ENCODE measurements at places on chromosomes 7 and 10.

- DNase-seq: peak; percentile 59
Measured at GRCh38 chr10:7130191-7130911, 280.5 kb downstream of the SFMBT2 start.

DNA sequence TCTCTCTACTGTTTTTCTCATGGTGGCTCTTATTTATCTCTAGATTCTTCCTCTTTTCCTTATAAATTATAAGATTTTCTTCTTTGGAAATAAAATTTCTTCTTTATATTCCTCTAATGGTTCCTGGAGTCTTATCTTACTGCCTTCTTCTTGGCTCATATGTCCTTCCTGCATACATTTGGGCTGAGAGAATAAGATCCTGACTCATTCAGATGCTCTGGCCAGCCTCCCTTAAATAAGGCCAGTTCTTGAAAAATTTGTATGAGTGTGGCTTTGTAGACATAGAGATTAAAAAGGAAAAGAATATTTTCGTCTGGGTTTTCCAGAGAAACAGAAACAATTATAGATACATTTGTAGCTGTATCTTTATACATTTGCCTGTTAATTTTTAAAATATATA is 411.3 kb downstream of the KIF20B start:
- no peak for DNase-seq

DNA sequence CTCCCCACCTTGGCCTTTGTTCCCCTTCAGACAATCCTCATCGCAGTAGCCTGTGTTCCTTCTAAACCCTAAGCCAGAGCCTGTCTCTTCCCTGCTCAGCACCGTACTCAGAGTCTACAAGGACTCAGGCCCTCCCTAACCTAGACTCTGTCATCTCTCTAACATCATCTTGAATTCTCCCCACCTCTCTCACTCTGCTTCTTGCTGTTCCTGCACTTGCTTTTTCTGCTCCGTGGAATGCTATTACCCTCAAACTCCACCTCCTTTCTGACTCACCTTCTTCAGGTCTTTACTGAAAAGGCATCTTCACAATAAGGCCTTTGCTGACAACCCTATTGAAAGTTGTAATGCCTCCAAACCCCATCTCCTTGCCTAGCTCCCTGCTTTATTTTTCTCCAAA is 141.0 kb downstream of the DKK1 start:
- DNase-seq: no peak

DNA sequence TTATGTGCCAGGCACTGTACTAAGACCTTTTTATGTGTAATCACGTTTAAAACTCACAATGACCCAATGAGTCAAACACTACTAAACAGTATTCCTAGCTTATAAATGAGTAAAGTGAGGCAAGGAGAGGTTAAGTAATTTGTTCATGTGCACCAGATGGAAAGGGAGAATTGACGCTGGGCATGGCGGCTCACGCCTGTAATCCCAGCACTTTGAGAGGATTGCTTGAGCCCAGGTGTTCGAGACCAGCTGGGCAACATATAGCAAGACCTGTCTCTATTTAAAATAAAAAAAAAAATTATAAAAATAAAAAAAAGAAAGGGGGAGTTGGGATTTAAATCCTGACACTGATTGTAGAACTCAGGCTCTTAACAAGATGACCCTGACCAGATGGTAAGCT is 46.7 kb upstream of the DLG5 start:
- DNase-seq: no peak

- no peak for DNase-seq
Measured at GRCh38 chr7:28754027-28754426, 204.1 kb downstream of the TRIL start.
